T-helper 2 cell treated with Interferon-gamma antibody and Interleukin-4, amounts not matched to agents 5 μg/mL and 100 μg/mL, for 36 hours (primary cell): ENCODE measurements at places on chromosomes 5 and 9.

GRCh38 chr9:128286440-128286839 lies 10.4 kb downstream of the SWI5 start:
- no peak for DNase-seq

- no peak for DNase-seq
These were observed 579 bp upstream of the ASTN2 start for GRCh38 chr9:117415358-117415914.

- no peak for DNase-seq
These were observed 5.1 kb downstream of the ITGA2 start for GRCh38 chr5:52994266-52994665.

DNA sequence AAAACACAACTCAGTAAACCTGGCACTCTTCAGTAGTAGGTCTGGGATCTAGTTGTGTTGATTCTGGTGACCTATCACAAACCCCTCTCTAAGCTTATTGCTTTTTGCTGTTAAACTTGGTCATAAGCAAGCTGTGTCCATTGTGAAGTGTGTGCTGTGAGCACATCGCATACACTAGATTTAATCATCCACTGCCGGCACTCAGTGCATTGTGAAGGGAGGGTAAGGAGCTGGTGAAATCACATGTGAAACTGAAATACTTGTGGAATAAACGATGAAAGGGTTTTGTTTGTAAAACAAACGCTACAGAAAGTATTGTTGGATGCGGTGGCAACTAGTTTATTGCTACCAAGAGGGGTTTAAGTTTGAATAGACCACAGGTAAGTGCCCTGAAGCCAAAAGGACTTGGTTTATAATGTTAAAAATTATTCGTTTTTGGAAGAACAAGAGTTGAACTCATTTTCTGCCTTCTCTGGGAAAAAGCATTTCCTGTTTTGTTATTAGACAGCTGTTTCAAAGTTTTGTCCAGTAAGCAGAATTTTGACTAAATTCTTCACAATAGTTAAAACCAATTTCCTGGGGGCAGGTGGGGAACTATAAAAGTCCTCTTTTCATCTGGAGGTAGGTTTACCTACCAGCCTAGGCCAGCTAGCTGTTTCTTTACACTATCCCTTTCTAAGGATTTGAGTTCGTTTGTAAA lies 24.6 kb downstream of the TJP2 start:
- no peak for DNase-seq

DNA sequence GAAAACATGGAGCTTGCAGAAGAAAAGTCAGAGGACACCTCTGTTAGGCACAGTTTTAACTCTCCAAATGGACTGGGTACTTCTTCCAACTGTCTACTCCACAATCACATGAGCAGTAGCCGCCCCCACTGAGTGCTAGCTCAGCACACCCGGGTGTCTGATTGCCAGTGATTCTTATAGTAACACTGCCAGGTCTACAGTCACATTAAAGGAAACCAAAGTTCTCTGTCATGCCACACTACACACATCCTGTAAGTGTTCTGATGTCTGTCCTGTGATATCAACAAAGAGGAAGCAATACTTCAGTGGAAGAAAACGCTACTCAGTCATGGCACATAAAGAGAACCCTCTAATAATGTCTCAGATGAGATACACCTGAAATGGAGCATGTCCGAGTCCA lies at the start of gene HAVCR2:
TSS of gene HAVCR2 (minus strand) at position 69 of the 400 bp plus-strand sequence. CDS start at position 8, 61 bp downstream.
- peak; percentile 70 for DNase-seq

DNA sequence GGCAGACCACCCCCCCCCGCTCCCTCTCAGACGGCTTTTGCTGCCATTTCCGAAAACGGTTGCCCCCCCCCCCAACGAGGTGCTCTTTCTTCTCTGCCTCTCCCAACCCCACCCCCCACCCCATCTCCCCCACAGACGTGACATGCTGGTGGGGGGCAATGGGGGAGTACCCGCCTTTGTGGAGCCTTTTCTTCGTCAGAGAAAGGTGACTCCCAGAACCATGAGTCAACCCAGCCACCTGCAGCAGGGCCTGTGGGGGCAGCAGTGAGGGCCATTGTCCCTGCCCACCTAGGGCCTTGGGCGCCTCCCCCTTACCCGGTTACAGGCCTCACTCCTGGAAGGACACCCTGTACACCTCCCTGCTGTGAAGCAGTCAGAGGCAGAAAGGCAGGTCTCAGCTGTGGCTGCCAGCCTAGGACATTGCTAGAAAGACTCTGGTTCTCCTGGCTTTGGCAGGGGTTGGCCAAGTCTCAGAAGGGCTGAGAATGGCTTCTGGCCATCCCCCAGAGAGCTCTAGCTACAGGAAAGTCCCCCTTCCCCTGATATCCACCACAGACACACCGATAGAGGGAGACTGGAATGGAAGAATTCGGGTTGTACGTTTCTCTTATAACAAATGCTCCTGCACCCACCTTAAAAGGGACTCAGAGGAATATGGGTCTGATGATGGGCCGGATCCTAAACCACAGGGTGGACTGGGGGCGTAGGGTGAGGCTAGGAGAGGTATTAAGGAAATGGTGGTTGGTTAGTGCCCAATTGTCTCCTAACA lies 2.2 kb downstream of the DNAJB5 start:
- no peak for DNase-seq

- no peak for DNase-seq
These were observed 49.9 kb upstream of the DPYSL3 start for GRCh38 chr5:147559749-147560148.

GRCh38 chr5:124000538-124000937 lies 488.6 kb downstream of the CSNK1G3 start:
- DNase-seq: no peak

DNA sequence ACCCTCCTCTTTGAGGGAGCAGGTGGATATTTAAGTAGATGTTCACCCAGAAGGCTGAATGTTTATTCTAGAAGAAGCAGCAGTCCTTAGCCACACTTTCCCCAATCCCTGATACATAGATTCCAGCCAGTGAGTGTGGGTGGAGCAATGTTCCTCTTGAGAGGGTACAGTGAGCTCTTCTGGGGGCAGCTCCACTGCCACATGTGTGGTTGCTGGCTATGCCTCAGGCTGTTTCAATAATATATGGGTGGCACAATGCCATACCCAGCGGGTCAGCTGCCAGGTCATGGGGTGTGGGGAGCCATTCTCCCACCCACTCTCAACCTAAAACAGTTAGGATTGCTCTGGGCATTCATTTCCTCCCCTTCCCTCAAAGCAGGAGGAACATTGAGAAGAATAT lies 61.6 kb upstream of the DAB2 start:
- DNase-seq: no peak
